T-helper 2 cell treated with Interferon-gamma antibody and Interleukin-4, amounts not matched to agents 100 ng/mL and 5 ng/mL, for 36 hours (primary cell): ENCODE measurements at places on chromosomes 3 and 15. TPM values are rescaled to one million over a fixed set of nuclear protein-coding genes. Genes with fewer than 3 reads are reported as not detected.

The GPR149 gene
- total RNA-seq = not detected in 2 replicates

The SLC22A14 gene
- total RNA-seq = 0.09 TPM in 1 of 2 replicates, not detected in the other

The ZNF660 gene
- total RNA-seq = 0.11 and 0.14 TPM in 2 replicates

The LMAN1L gene
- total RNA-seq = 0.64 and 0.93 TPM in 2 replicates

The CELF6 gene
- total RNA-seq = 0.68 and 0.91 TPM in 2 replicates

The TMC3 gene
- total RNA-seq = not detected in 2 replicates

The DUOX1 gene
- total RNA-seq = 0.09 TPM in 1 of 2 replicates, not detected in the other

The SLC2A2 gene
- not detected in 2 replicates for total RNA-seq

The TTBK2 gene
- total RNA-seq = 10.6 and 12.9 TPM in 2 replicates

The ATP2B2 gene
- not detected in 2 replicates for total RNA-seq

The TM2D3 gene
- total RNA-seq = 42.9 and 47.0 TPM in 2 replicates

The GATA2 gene
- total RNA-seq = not detected in 2 replicates

The ARGFX gene
- not detected in 2 replicates for total RNA-seq

The QARS1 gene
- 217 and 243 TPM in 2 replicates for total RNA-seq

The COL6A5 gene
- total RNA-seq = not detected in 2 replicates
